ENCODE measurements at places on chromosomes 13 and 19.

GRCh38 chr13:22357132-22357531 is 686.3 kb downstream of the FGF9 start:
- DNase-seq = no peak

GRCh38 chr13:94454906-94455305 is 24.6 kb downstream of the DCT start:
- DNase-seq = no peak

GRCh38 chr19:17889609-17890214 is 18.0 kb downstream of the SLC5A5 start:
- no peak for DNase-seq

DNA sequence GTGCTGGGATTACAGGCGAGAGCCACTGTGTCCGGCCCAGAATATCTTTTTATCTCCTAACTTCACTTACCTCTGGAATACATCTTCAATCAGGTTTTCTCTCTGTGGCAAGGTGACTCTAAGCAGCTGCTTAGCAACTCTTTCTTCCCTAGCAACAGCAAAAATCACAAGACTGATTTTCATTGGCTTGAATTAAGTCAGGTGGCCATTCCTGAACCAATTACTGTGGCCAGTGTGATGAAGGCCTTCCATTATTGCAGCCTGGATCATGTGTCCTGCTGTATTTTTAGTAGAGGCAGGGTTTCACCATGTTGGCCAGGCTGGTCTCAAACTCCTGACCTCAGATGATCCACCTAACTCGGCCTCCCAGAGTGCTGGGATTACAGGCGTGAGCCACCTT is 9.0 kb upstream of the LTBP4 start:
- no peak for DNase-seq

DNA sequence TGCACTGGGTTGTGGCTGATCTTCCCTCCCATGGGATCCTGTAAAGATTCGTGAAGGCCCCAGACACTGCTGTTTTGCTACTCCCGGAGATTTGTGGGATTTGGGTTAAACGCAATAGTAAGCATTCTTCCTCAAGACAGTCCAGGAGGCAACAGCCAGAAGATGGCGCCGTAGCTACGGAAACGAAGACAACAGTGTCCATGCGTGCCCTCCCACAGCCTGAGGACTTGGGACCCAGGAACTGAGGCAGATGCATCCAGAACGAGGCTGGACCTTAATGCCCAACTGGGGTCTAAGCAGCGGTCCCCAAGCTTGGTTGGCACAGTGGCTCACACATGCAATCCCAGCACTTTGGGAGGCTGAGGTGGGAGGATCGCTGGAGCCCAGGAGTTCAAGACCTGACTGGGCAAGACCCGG is 57.6 kb upstream of the ZNF507 start:
- DNase-seq = no peak

- DNase-seq = no peak
Observed at GRCh38 chr13:46720189-46720588, 76.8 kb downstream of the ESD start.
